ENCODE measurements at places on chromosomes 4 and X.

DNA sequence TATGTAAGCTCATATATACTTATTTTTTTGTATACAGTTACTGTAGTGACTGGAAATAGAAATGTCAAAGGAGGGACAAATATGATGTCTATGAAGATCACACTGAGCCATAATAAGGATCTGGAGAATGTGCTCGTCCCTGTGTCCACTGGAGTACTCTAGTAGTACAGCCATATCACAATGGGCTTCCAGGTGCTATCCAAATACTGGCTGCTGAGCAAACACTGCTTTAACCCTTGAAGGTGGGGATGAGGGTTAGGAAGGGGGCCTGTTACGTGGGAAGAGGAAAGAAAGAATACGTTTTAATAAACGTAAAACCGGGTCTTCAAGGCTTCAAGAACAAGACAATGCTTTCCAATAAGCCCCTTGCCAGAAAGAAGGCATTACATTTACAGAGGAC, 29.8 kb upstream of the TMEM150C start:
- no peak for DNase-seq

DNA sequence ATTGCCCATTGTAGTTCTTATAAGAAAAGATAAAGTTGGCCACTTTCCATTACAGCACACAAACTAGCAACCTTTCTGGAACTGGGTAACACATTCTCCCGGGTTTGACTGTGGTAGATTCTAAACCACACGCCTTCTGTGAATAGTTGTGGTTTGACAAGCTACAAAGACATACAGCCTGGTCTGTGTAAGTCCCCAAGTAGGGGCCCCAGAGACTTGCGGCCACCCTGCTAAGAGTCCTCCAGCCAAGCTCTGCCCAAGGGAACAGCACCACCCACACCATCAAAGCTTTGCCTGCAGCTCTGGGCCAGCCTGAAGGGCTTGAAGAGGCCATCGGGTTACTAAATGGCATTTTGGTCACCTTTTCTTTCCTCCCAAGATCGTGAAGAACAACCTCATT, 203.4 kb downstream of the MAML3 start:
- DNase-seq: no peak

DNA sequence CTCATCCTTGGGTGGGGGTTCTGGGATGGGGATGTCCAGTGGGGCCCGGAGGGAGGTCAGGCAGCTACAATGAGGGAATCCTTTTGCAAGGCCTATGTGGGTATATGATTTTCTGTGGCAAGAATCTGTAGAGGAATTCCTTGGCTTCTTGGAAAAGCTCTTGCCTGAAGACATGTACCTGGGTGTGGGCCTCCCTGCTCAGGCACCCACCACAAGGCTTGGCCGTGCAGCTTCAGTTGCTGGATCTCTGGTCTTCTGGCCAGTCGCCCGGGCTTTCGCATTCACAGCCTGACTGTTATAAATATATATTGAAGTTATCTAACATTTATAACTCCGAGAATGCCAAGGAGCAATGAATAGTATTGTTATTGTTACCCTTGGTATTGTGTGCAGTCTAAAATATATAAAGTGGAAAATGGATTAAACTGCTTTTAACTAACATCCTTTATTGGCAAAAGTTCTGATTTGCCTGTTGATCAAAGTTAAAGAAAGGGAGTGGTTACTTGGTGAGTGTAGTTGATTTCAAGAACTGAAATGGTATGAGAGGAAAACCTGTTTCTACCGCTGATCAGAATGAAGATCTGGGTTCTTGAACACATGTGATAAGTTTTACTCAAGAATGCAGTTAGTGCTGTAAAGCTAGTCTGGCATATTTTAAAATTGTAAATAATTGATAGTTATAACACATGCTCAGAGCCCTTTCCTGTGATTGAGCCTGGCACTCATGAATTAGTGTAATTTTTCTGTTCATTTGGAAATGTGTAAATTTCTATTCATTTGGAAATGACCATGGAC, 36.0 kb downstream of the PTTG2 start:
- DNase-seq: no peak

- DNase-seq: no peak
Measured at GRCh38 chrX:39176105-39176504, 374.8 kb downstream of the MID1IP1 start.

DNA sequence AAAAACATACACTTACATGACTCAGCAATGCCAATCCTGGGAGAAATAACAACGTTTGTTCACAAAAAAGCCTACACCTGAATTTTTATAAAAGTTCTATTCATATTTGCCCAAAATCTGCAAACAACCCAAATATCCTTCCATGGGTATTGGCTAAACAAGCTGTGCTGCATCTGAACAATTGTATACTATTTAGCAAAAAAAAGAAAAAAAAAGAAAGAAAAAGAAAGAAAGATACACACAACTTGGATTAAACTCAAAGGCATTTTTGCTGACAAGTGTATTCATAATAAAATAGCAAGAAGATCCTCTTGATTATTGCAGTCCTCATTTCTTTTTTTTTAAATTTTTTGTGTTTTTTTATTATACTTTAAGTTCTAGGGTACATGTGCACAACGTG, 24.5 kb upstream of the MAGEA3 start:
- DNase-seq: no peak

- DNase-seq: no peak
Measured at GRCh38 chrX:14927401-14927800, 54.2 kb downstream of the MOSPD2 start.

DNA sequence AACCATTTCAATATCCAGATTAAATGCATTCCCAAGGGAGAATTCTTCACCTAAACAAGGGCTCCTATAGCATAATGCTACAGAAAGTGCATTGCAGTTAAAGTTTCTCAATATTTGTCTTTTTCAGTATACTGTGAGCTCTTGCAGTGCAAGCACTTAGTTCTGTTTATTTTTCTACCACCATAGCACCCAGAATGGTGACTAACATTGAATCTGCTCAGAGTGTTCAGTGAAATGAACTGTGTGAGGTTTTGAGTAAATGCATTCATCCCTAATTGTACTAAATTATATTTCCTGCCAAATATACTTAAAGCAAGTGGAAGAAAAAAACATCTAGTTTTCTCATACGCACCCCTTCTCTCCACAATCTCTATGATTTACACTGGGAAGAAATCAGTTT, 383.9 kb downstream of the PCDH7 start:
- DNase-seq: no peak
